ENCODE measurements at places on chromosomes 1 and 21. TPM values are rescaled to one million over a fixed set of nuclear protein-coding genes. Genes with fewer than 3 reads are reported as not detected.

DNA sequence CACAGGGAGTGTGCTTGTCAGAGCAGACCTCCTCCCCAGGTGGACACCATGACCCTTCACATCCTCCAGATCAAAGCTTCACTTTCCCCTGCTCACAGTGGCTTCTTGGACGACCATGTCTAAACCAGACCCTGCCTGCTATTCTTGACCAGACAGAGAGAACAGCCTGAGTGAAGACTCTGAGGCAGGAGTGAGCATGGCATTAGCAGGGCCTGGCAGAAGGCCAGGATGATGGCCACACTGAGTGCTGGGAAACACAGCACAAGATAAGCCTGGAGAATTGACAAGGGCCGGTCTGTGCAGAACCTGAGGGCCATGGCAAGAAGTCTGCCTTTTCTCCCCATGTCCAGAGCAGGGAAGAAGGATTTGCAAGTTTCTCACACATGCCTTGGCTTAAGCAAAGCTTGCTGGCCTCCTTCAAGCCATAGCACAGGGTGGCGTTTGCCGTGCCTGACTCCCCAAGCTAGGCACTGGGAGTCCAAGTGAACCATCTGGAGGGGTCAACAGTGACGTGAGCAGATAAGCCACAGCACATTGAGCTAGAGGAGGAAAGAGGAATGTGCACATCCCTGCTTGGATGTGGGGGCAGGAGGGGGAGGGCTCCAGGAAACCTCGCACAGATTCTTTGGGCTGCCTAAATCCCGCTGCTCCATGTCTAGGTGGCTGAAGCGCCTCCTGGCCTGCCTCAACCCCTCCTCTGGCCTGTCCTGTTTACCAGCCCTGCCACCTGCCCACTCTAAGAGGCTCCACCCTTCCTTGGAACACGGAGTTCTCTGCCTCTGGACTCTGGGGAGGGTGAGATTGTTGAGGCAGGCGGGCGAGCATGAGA, 87.1 kb downstream of the CD58 start:
- no peak for DNase-seq

- no peak for DNase-seq
Observed at GRCh38 chr1:208393826-208394225, 149.6 kb upstream of the PLXNA2 start.

GRCh38 chr1:172916116-172916515, 134.6 kb downstream of the TNFSF18 start:
- no peak for DNase-seq

DNA sequence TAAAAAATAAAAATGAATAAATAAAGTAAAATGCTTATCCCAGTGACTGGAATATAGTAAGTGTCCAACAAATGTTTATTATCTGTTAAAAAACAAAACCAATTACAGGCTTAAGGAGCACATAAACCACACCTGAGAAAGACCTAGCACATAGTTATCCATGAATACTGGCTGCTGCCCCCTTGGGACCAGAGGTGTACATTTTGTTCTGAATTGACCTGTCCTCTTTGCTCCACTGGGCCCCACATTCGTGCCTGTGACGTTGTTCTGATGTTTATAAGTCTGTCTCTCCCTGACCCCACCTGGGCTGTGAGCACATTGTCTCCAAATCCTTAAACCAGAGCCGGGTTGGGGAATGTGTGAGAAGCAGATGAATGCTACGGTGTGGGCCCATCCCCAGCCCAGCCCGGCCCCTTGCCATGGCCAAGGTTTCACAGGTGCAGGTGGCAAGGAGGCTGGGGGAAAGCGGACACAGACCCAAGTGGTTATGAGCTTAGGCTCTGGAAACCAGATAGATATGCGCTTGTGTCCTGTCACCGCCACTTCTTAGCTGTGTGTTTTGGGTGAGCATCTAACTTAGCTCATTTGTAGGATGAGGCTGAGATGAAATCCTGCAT, 29.1 kb downstream of the OPRD1 start:
- DNase-seq = no peak

DNA sequence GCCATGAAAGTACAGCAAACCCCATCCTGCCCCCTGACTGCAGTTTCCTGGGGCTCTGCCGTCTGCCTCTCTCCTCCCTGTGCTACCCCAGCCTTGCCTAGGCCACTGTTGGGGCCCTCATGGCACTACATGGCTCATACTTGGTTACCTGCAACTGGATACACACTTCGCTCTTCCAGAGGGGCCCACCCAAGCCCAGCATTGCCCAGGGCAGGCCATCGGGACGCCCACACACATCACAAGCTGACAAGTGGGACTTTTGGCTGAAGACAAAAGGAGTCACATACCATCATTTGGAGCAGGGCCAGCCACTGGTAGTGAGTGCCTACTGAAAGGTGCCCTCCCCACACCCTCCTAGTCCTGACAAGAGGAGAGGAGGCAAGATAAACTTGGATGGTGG, 82.8 kb downstream of the CD247 start:
- no peak for DNase-seq

Gene WLS
- polyA plus RNA-seq = 134 TPM
